Muscle of back (tissue), 13 donors: ENCODE measurements at places on chromosomes 5 and 9. TPM values are rescaled to one million over a fixed set of nuclear protein-coding genes. Genes with fewer than 3 reads are reported as not detected.

MEIKIN gene
- polyA plus RNA-seq, result 0.23 TPM

BRINP1 gene
- 0.20 TPM for polyA plus RNA-seq

FAXDC2 gene
- 11.8 TPM for polyA plus RNA-seq

IL5 gene
- polyA plus RNA-seq, result not detected

ZNG1A gene
- 59.7 TPM for polyA plus RNA-seq

RLN2 gene
- polyA plus RNA-seq, result 0.99 TPM

NKD2 gene
- polyA plus RNA-seq, result 6.0 TPM

TAL2 gene
- polyA plus RNA-seq, result 28.7 TPM

CER1 gene
- 0.32 TPM for polyA plus RNA-seq

CDX1 gene
- not detected for polyA plus RNA-seq

LRSAM1 gene
- 13.9 TPM for polyA plus RNA-seq

DRD1 gene
- not detected for polyA plus RNA-seq

ARL14EPL gene
- polyA plus RNA-seq, result 0.19 TPM

FOXD4 gene
- 0.80 TPM for polyA plus RNA-seq

QRFP gene
- 0.24 TPM for polyA plus RNA-seq

PTAR1 gene
- 27.3 TPM for polyA plus RNA-seq

CEMIP2 gene
- polyA plus RNA-seq, result 28.6 TPM

NME5 gene
- polyA plus RNA-seq, result 0.71 TPM

PAM gene
- 117 TPM for polyA plus RNA-seq

TRPM6 gene
- not detected for polyA plus RNA-seq

HMMR gene
- 12.6 TPM for polyA plus RNA-seq

RIC1 gene
- 17.6 TPM for polyA plus RNA-seq

CATSPER3 gene
- polyA plus RNA-seq, result 0.77 TPM
